HFF-Myc (cell line): ENCODE measurements at places on chromosomes 2 and 18.

DNA sequence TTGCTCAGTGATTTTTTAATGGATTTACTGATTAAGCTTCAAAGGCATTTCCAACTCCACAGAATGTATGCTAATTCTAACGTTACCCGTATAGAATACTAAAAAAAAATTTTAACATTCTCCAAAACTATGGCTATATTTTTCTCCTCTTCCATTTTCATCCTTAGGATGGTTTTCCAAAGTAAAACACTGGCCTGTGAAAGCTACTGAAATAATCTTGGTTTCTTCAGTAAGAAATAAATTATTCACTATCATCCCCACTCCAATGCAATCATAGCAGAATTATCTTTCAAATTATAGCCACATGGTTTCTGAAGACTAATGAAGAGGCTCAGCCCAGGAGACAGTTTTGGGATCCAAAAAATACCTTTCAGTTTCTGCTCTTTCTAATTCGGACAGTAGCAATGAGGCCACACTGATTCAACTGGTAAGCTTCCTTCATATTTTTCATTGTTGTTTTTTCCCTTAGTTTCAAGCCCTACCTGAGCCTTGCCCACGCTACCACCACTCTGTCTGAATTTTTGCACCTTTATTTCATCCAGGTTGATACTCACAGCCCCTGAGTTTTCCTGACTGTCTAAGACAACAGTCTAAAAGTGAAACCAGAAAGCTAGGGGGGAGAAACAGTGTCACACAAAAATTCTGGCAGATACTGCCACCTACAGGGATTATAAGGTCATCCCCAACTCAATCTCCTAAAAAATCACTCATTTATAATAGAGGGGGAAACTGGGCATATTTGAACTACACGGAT, 887.9 kb downstream of the NRXN1 start:
- peak; percentile 1 for DNase-seq

- DNase-seq: no peak
These were observed 91.3 kb upstream of the GLS start for GRCh38 chr2:190789074-190790004.

DNA sequence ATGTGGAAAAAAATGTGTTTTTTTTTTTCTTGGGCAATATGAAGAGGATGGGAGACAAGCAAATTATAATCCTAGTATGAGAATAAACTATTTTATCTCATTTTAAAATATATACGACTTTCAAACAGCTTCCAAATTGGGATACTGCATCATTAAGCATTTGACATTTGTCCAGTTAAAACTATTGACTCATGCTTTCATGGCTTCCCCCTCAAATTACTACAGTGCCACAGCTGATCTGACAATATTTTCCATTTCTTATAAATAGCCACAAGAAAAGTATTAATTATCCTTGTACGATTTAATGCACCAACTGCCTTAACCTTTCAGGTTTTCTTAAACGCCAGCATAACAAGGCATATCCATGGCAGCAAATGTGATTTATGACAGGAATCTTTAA, 1134.8 kb upstream of the ZEB2 start:
- no peak for DNase-seq

DNA sequence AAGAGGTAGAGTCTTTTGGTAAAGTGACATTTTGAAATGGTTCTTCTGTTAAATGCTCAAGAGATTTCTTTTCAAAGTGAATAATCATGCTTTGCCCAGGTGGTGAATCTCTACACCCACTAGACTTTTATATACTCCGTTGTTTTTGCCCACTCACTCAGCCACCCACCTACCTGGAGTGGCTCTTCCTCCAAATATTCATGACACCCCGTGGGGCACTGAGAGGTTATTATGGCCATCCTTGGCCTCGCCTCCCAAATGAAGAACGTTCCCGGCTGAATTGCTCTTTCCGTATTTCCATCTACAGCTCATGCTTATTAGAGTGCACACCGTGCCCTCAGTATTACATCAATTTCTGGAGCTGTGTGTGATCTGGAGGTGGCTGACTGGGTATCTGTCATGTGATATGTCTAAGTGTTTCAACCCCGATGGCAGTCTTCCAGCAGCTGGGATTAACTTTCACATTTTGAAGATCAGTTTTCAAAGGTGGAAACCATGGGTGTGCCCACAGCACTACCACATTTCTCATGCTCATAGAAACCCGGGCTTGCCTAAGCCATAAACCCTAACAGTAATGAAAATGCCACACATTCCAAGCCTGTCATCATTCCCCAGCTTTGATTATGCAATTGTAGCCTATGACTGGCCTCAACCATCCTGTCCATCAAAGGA, 406.6 kb upstream of the MMADHC start:
- DNase-seq: peak; percentile 51

GRCh38 chr18:77157312-77157711, 24.7 kb upstream of the MBP start:
- no peak for DNase-seq

DNA sequence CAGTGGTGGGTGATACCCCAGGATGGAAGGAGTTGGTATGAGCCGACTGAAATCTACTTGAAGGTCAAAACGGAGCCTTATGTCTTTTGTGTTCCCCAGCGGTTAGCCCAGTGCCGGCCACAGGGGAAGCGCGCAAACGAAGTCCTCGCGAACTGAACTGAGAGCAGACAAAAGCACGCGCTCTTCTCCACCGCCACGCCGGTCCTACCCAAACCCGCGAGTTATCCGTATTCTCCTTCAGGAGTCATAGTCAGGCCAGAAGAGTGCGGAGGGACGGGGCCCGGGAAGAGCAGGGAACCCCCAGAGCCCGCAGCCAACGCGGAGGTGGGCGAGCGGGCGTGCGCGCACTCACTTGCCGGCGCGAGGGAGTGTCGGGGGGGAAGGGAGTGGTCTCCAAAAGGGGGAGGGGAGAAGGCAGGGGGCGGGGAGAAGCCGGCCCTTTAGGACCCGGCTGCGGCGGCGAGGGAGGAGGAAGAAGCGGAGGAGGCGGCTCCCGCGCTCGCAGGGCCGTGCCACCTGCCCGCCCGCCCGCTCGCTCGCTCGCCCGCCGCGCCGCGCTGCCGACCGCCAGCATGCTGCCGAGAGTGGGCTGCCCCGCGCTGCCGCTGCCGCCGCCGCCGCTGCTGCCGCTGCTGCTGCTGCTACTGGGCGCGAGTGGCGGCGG, at the start of gene IGFBP2:
TSS of gene IGFBP2 (plus strand) at position 469 of the 664 bp plus-strand sequence. CDS start at position 573, 104 bp downstream.
- DNase-seq: no peak

DNA sequence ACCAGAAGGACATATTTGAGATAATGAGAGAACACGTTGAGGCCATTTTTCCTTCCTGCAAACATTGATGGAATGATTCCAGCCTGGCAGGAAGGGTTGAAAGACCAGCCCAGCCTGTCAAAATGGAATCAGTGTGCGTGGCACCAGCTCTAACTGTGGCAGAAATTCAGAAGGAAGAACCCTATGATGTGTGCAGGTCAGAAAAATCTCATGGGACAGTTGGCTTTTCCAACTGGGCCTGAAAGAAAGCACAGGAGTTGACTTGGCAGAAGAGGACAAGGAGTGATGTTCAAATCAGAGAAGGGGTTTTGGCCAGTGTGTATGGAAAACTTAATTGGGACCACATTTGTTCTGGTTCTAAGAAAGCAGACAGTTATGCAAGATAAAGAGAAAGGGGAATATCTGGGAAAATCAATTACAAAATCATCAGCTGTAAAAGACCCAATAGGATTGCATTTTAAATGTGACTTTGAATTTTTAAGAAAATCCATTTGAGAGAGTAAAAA, 192.8 kb upstream of the PID1 start:
- DNase-seq: no peak

- DNase-seq: no peak
These were observed 664 bp downstream of the CAMKMT start for GRCh38 chr2:44362207-44363015.
